ENCODE measurements at places on chromosomes 3 and 15.

- no peak for DNase-seq
Measured at GRCh38 chr15:73284090-73284716, 84.6 kb downstream of the HCN4 start.

GRCh38 chr15:92141607-92142006 is 252.1 kb upstream of the ST8SIA2 start:
- no peak for DNase-seq

- DNase-seq, result no peak
Measured at GRCh38 chr3:94336046-94336753, 273.3 kb downstream of the NSUN3 start.

GRCh38 chr15:37771465-37771864 is 163.0 kb upstream of the TMCO5A start:
- DNase-seq, result no peak

GRCh38 chr3:77053795-77054194 is 13.9 kb downstream of the ROBO2 start:
- DNase-seq, result no peak

- DNase-seq, result no peak
Measured at GRCh38 chr3:166071-166470, 30.5 kb upstream of the CHL1 start.

DNA sequence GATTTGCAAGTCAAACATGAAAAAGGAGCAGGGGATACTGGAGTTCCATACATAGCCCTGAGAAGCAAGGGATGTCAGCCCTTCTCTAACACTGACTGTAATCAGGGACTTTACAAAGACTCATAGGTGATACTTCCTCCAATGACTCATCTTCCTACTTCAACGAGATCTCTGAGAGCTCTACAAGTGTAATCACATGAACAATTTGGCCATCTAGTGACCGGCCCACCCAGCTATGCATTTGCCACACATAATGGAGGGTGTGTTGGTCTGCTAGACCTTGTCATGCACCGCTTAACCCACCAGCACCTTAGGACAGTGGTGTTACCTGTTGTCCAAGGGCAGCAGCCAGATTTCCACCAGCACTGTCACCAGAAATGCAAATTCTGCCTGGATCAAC is 75.3 kb downstream of the NCEH1 start:
- DNase-seq, result no peak

Data from heart right ventricle (tissue), 16 donors.